Vein endothelial cell (primary cell): ENCODE measurements at places on chromosomes 13 and 19. TPM values are rescaled to one million over a fixed set of nuclear protein-coding genes. Genes with fewer than 3 reads are reported as not detected.

Gene ATP7B
- 4.2 and 5.8 TPM in 2 replicates for total RNA-seq

Gene OR7A5
- not detected in 2 replicates for total RNA-seq

Gene KCNJ14
- total RNA-seq = 0.33 and 0.76 TPM in 2 replicates

Gene DACH1
- total RNA-seq = 1.6 and 7.2 TPM in 2 replicates

Gene HSH2D
- total RNA-seq = not detected in 2 replicates

Gene LIN7B
- total RNA-seq = 0.76 and 2.6 TPM in 2 replicates

Gene PRODH2
- total RNA-seq = not detected in 2 replicates

Gene ZNF625
- 13.5 and 15.0 TPM in 2 replicates for total RNA-seq

Gene PTH2
- not detected in 2 replicates for total RNA-seq

Gene SYNGR4
- total RNA-seq = not detected in 2 replicates

Gene VSTM2B
- total RNA-seq = not detected in 2 replicates

Gene CERS1
- total RNA-seq = 2.3 and 3.9 TPM in 2 replicates

Gene YJEFN3
- total RNA-seq = 0.33 and 0.48 TPM in 2 replicates

Gene KLK14
- total RNA-seq = not detected in 2 replicates

Gene SLC8A2
- not detected in 2 replicates for total RNA-seq

Gene CEBPA
- 0.19 and 0.33 TPM in 2 replicates for total RNA-seq

Gene SIGLEC14
- total RNA-seq = 0.29 and 0.33 TPM in 2 replicates

Gene SYMPK
- 41.6 and 62.4 TPM in 2 replicates for total RNA-seq

Gene TLE2
- total RNA-seq = 13.0 and 34.6 TPM in 2 replicates

Gene PRMT1
- total RNA-seq = 388 and 419 TPM in 2 replicates

Gene SLC17A7
- total RNA-seq = not detected in 2 replicates

Gene PEG3
- total RNA-seq = 0.33 and 2.6 TPM in 2 replicates

Gene OR10H1
- not detected in 2 replicates for total RNA-seq

Gene CGB8
- total RNA-seq = not detected in 2 replicates

Gene TLE6
- total RNA-seq = 1.1 and 1.6 TPM in 2 replicates

Gene MATK
- 0.29 TPM in 1 of 2 replicates, not detected in the other for total RNA-seq

Gene ZNF491
- 0.65 and 1.8 TPM in 2 replicates for total RNA-seq

Gene LILRA2
- total RNA-seq = not detected in 2 replicates
